ENCODE measurements at places on chromosomes 16 and 17. TPM values are rescaled to one million over a fixed set of nuclear protein-coding genes. Genes with fewer than 3 reads are reported as not detected.

Gene COPS3
- total RNA-seq, result 89.0 TPM

Gene TP53TG3C
- not detected for total RNA-seq

Gene CCR7
- total RNA-seq, result 371 TPM

Gene FAHD1
- total RNA-seq, result 13.5 TPM

Gene SDR42E1
- 8.7 TPM for total RNA-seq

Gene CA10
- total RNA-seq, result not detected

Gene KRTAP9-1
- not detected for total RNA-seq

Gene TM4SF5
- not detected for total RNA-seq

Gene CALB2
- total RNA-seq, result not detected

Gene ELMO3
- 3.0 TPM for total RNA-seq

Gene RPL23
- 1,230 TPM for total RNA-seq

Gene CCDC144A
- 3.1 TPM for total RNA-seq

Gene SLC52A1
- total RNA-seq, result 0.23 TPM

Gene ICAM2
- total RNA-seq, result 55.7 TPM

All from activated T-cell treated with anti-CD3 and anti-CD28 coated beads, Interleukin-2, amount 50 U/mL, for 72 hours (primary cell).